Activated CD4-positive, alpha-beta memory T cell treated with anti-CD3 and anti-CD28 coated beads for 36 hours (primary cell): ENCODE measurements at places on chromosomes 16 and 17.

- no peak for DNase-seq
Measured at GRCh38 chr17:12826431-12826830, 37.1 kb downstream of the ARHGAP44 start.

DNA sequence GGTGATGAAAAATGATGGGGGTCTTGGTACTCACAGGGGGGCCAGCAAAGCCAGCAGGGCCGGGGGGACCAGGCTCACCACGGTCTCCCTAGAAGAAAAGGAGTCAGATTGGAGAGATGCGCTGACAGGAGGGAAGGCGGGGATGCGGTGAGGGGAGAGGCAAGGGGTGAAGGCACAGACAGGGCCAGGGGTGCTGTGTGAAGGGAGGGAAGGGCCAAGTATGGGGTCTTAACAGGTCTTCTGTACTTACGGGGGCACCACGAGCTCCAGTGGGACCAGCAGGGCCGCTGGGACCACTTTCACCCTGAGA lies 11.2 kb downstream of the COL1A1 start:
- no peak for DNase-seq

- no peak for DNase-seq
Measured at GRCh38 chr17:34241062-34241461, 14.0 kb upstream of the CCL2 start.

GRCh38 chr17:46157443-46158062 lies 35.7 kb downstream of the KANSL1 start:
- no peak for DNase-seq

DNA sequence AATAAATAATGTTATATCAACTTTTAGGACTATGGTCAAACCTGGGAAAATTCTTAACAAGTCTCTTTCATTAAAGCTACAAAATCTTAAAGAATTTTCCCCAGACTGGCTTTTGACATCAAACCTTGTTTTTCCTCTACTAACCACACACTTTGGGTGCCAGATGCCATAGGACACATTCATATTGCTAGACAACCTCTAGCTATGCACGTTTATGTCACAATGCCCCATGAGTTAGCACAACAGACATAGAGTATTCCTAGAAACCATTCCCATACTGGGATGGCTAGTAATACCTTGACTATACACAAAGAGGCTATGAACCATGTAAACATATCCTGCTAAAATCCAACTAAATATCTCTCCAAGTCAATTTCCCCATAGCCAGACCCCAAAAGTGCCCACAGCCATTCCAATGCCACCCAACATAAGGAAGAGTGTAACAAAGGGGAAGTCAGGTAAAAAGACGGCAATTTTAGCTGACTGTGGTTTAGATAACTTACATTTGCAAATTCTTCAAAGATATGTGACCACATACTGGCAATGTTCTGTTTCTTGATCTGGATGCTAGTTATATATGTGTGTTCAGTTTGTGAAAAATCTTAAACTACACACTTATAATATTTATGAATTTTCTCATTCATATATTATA lies 23.4 kb downstream of the SMURF2 start:
- DNase-seq, result no peak

DNA sequence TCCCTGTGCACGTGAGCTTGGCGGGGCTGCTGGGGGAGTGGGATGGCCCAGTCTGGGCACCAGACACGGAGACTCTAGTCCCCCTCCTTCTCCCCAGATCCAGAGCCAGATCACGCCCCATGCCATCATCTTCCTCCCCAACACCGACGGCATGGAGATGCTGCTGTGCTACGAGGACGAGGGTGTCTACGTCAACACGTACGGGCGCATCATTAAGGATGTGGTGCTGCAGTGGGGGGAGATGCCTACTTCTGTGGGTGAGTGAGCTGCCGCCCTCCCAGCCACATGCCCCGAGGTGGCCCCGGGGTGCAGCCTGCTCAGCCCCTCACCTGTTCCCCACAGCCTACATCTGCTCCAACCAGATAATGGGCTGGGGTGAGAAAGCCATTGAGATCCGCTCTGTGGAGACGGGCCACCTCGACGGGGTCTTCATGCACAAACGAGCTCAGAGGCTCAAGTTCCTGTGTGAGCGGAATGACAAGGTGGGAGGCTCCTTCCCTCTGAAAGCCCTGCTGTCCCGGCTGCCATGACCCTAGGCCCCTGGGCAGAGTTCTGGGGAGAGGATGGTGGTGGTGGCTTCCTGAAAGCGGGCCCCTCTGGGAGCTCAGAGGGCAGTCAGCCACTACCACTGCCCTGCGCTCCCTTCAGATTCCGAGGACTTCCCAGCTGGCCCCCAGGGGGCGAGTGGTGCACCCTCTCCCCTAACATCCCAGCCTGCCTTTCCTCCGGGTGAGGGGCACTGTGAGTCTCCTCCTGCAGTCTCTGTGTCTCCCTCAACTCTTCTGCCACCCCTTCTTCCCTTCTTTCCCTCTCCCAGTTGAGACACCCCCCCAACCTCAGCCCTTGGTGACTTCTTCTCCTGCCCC lies 2.8 kb upstream of the C17orf107 start:
- DNase-seq, result no peak

- DNase-seq, result no peak
Measured at GRCh38 chr17:16512011-16512410, 20.0 kb upstream of the LRRC75A start.

GRCh38 chr17:48678141-48678971 lies 44.0 kb downstream of the PRAC1 start:
- peak; percentile 79 for DNase-seq
